Activated naive CD8-positive, alpha-beta T cell treated with anti-CD3 and anti-CD28 coated beads for 36 hours (primary cell): ENCODE measurements at places on chromosomes 3 and 15.

DNA sequence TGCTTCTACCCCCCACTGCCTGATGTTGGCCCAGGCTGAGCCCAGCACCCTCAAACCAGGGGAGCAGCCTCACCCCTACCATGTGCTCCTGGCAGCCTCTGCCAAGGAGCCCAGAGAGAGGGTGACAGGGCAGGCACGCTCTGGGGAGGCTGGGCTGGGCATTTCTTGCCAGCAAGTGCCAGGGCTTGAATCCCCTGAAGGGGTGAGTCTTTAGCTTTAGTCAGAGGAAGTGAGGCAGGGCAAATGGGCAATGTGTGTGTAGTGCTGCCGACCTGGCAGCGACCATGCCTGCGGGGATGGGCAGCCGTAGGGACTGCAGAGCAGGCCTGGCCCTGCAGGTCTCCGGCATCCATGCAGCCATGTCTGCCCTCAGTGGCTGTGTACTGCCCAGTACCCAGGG is 18.1 kb downstream of the DUSP7 start:
- DNase-seq = no peak

DNA sequence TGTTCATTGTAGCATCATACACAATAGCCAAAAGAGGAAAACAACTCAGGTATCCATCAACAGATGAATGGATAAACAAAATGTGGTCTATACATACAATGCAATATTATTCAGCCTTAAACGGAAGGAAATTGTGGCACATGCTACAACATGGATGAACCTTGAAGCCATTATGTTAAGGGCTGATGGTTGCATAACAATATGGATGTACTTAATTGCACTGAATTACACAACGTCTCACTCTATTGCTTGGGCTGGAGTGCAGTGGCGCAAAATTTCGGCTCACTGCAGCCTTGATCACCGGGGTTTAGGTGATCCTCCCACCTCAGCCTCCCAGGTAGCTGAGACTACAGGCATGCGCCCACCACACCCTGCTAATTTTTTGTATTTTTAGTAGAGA is 7.0 kb upstream of the TMEM62 start:
- DNase-seq = no peak

DNA sequence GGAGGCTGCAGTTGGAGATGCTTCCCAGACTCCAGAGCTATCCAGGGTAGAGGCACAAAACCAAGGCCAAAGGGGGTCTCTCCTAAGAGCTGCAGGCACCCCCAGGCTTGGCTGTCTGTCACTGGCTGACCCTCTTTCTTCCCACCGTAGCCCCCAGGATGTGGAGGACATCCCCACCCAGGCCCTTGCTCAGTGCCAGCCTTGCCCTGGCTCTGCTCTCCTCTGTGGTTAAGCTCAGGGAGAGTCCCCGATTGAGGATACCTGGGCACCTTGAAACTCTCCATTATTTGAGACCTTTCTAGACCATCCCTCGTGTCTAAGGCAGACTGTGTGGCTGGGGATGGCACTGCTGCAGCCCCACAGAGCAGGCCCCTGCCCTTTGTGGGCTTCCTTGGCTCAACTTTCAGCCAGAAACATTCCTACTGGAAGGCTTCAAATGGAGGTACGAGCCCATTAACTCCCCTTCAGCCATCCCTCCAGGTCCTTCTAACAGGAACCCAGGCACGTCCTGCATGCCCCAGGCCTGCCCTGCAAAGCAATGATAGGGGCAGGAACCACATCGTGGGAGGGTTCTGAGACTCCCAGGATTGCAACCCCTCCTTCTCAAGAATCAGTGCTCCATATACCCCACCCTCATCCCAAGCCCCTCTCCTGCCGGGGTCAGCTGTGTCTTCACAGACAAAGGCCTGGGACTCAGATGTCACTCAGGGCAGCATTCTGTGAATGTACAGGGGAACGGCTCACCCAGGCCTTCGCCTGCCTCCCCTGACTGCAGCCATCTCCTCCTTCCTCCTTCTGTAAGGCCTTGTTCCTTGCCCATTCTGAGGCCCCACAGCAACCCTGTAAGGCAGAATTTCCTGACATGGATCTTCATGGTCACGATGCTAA is 102.9 kb upstream of the ABHD17C start:
- DNase-seq = no peak

DNA sequence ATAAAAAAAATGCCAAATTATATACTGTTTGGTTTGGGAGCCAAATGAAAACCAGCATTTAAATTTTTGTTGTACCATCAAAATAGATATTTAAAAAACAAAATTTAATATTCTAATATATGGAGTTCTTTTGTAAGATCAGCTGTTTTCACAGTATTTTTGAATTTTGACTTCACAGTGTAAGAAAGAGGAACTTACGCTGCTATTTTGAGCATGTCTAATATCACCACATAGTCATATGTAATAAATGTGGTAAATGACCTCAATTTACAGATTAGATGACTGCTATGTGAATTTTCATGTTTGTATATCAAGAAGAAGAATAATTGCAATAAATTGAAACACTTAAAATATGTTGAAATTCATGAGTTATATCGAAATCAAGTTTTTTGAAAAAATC is 189.6 kb downstream of the ARRDC4 start:
- no peak for DNase-seq

GRCh38 chr15:33029109-33029652 is 165.3 kb downstream of the FMN1 start:
- no peak for DNase-seq

GRCh38 chr3:186882150-186882524 is 39.6 kb downstream of the ADIPOQ start:
- no peak for DNase-seq

DNA sequence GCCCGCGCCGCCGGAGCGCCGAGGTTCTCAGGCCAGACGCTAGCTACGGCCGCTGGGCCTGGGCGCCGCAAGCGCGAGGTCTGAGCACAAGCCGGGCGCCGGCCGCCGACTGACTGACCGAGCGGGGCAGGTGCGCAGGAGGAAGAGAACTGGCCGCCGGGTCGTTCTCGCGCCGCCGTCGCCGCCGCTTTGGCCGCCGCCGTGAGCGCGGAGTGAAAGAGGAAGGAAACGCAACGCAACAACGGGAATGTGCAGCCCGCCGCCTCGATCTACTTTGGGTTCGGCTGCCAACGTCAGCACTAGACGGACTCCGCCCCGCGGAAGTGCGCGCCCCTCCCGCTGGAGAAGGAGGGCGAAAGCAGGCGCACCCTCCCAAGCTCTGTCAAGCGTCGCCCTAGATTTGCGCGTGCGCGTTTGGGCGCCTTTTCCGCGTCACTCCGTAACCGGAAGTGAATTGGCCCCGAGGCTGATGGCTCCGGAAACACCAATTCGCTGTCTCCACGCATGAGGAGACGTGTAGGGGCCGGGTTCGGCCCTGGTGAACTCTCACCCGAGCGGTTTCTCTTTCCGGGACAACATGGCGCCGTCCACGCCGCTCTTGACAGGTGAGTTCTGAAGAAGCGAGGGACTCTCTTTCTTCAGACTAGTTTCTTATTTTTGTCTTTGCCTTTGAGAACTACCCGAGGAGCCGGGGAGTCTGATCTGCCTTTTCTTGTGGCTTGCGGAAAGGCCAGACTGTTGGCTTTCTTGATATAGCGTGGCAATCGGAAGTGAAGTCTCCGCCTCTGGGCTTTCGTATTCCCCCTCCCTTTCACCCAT is at the start of the genes EIF2A and SERP1:
Gene EIF2A (plus strand): TSS at position 562 of the 819 bp plus-strand sequence. CDS start 16 bp downstream, at position 578.
Gene SERP1 (minus strand): TSS at position 271 of the 819 bp plus-strand sequence. CDS start 361 bp downstream, outside the sequence.
- DNase-seq = peak; percentile 98

GRCh38 chr3:185764980-185765370 is 59.9 kb downstream of the IGF2BP2 start:
- DNase-seq = no peak

DNA sequence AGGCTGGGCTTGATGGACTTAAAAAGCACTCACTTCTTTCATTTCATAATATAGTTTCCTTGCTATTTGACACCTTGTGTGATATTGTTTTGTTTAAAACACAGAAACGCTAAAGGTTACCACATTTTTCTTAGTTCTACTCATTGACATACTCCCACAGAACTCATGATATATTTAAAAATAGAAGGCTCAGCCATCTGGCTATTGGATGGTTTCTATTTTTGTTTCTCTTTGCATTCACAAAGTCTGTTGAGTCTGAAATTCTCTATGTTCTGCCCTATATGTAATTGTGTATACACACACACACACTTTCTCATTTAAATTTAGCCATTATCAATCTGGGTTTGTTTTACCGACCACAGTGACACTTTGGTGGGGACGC is 128.2 kb downstream of the SOX2 start:
- DNase-seq = no peak

DNA sequence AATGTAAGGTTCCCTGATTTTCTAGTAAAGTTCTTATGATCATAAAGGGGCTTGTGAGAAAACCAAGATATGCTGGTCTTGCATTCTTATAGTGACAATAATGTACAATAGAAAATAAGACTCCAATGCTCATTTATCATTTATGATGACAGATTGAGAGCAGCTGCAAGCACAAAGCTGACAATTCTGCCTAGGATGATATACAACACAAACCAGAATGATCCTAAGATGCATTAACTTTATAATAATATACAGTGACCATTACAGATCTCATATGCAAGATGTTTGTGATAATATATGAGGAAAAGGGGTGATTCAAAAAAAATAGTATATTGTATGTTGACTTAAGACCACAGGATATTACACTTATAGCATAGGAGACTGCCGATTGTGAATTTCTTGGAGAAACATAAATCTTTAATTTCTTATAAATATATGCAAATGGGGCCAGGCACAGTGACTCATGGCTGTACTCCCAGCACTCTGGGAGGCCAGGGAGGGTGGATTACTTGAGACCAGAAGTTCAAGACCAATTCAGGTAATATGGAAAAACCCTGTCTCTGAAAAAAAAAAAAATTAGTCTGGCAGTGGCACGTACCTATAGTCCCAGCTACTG is 387.0 kb downstream of the ZBBX start:
- no peak for DNase-seq

DNA sequence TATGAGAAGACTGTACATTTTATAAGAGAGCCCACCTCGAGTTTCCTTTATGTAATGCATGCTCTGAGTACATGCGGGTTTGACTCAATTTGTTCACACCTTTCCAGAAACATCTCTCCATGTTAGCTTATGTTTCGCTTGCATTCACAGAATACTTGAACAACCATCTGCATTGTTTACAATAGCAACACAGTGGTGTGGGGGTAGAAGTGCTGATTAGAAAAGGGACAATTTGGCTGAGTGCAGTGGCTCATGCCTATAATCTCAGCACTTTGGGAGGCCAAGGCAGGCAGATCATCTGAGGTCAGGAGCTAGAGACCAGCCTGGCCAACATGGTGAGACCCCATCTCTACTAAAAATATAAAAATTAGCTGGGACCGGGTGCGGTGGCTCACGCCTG is 60.9 kb downstream of the NCEH1 start:
- no peak for DNase-seq

DNA sequence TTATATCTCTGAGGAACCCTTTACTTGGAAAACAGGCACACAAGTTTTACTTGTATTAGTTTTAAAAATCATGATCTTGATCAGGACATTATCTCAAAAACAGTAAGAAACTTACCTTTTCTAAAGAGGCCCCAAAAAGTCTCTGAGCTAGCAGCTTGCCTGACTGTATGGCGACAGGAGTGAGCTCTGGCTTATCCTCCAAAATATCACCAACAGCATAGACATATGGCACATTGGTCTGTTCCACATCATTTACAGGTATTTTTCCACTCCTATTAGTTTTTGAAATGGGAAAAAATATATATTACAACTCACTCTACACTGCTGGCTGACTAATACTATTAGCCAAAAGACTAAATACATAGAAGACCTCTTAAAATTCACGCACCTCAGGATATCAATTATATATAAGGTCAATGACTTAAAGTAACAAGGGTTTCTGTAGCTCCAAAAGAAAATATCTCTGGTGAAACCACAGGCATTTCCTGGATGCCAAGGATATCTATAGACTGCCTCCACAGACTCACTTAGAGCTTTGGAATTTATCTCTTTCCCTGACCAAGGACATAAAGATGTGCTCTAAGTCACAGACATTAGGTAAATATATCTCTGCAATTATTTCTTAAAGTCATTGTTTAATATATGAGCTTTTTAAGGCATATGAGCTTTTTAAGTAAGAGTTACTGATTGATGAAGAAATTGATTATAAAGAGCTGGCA is 33.1 kb downstream of the TXNRD3 start:
- no peak for DNase-seq

GRCh38 chr15:41917767-41918430 is 24.0 kb upstream of the SPTBN5 start:
- DNase-seq = no peak

GRCh38 chr3:184110316-184110725 is 13.5 kb downstream of the HTR3E start:
- DNase-seq = no peak

- no peak for DNase-seq
Measured at GRCh38 chr15:66402761-66403284, 16.1 kb downstream of the MAP2K1 start.

GRCh38 chr15:69591905-69592508 is 139.4 kb downstream of the RPLP1 start:
- DNase-seq = no peak

GRCh38 chr3:317012-317411 is 120.4 kb downstream of the CHL1 start:
- no peak for DNase-seq

- no peak for DNase-seq
Measured at GRCh38 chr15:69082554-69082953, 68.1 kb downstream of the NOX5 start.

- no peak for DNase-seq
Measured at GRCh38 chr3:160162440-160162839, 62.8 kb upstream of the C3orf80 start.

GRCh38 chr3:49500732-49501609 is 30.9 kb downstream of the DAG1 start:
- DNase-seq = no peak

- DNase-seq = no peak
Measured at GRCh38 chr3:48469046-48469915, 22.7 kb downstream of the ATRIP start.

DNA sequence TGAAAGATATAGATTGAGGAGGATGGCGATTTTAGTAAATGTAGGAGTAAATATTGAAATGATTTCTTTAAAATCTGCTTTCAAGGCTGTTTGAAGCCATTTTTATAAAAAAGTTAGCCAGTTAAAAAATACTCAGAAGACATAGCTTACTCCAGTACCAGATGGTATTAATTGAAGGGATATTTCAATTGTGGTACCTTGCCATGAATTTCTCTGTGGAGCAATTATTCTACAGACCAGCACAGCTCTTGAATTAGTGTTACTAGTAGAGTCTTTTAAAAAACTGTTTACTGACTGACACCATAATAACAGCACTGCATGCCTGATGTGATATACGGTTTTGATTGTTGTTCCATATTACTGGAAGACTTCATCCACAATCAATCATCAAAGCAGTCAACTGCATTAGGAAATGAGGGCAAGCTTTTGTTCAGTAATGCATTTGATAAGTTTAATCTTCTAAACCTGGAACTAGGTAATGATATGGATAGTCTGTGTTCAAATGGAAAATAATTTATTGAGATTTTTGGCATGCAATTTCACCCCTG is 106.4 kb downstream of the MFSD1 start:
- no peak for DNase-seq

GRCh38 chr15:46808834-46809233 is 908.5 kb upstream of the SEMA6D start:
- no peak for DNase-seq

GRCh38 chr3:138809500-138810256 is 25.1 kb downstream of the PIK3CB start:
- DNase-seq = no peak

GRCh38 chr15:92077353-92078085 is 224.0 kb downstream of the SLCO3A1 start:
- DNase-seq = peak; percentile 67
